ENCODE measurements at places on chromosomes 11 and 22.

GRCh38 chr11:46332568-46333393, 14.5 kb upstream of the DGKZ start:
- no peak for DNase-seq

- no peak for DNase-seq
Measured at GRCh38 chr22:50695421-50696250, 23.0 kb downstream of the SHANK3 start.

- DNase-seq: no peak
Measured at GRCh38 chr11:112000703-112001102, 24.5 kb upstream of the DLAT start.

DNA sequence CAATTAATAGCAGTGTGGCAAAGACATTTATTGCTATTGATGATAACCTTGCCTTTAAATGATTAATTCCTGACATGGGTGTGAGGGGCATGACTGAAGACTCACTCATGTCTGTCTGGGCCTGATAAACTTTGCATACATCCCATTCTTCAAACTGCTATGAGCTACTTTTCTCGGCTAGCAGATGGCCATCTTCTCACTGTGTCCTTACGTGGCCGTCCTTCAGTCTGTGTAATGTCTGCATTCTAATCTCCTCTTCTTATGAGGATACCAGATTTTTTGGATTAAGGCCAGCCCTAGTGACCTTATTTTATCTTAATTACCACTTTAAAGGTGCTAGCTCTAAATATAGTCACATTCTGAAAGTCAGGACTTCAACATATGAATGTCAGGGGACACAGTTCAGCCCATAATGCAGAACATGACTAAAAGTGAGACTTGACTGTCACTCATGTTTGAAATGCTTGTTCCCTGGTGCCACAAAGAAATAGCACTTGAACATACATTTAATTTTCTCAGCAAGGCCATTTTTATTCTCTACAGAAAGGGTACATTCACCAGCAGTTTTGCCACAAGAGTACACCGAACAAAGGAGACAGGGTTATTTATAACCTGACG, 32.3 kb downstream of the OR10A6 start:
- no peak for DNase-seq

- no peak for DNase-seq
Measured at GRCh38 chr11:64861227-64861975, 16.9 kb upstream of the CDC42BPG start.

GRCh38 chr11:103671143-103671651, 365.2 kb upstream of the DDI1 start:
- no peak for DNase-seq

DNA sequence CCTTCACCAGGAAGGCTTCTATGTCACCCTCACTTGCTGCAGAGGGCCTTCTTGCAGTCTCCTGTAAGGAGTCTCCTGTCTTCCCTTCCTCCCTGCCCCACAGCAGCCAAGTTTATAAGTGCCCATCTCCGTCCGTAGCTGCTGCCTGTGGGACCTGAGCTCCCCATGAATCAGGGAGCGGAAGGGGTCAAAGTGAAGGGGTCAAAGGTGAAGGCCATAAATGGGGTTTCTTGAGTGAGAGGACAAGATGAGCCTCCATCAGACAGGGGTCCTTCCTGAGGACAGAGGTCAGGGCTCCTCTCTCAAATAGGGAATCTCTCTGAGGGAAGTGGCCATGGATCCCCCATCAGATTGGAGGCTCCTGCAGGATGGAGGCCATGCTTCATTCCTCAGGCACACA, 44.4 kb downstream of the ARRB1 start:
- DNase-seq: no peak

- DNase-seq: no peak
Measured at GRCh38 chr11:26254378-26254777, 77.6 kb upstream of the ANO3 start.

DNA sequence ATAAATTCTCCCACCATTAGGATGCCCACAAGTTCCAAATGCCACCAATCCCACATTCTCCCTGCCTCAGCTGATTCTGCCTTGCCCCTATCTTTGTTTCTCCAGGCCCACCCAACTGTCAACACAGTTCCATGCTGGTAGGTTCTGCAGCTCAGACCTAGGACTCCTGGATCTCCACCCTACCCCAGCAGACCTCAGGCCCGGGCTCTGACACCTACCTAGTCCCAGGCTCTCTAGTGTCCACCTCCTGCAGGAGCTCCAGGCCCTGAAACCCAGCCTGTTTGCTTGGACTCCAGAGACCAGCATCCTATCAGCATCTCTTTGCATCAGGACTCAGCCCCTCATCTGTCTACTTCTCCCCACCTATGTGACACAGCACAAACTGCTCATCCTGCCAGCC, 86.5 kb downstream of the PDE2A start:
- DNase-seq: no peak

GRCh38 chr22:42811459-42811858, 45.6 kb downstream of the ARFGAP3 start:
- no peak for DNase-seq

DNA sequence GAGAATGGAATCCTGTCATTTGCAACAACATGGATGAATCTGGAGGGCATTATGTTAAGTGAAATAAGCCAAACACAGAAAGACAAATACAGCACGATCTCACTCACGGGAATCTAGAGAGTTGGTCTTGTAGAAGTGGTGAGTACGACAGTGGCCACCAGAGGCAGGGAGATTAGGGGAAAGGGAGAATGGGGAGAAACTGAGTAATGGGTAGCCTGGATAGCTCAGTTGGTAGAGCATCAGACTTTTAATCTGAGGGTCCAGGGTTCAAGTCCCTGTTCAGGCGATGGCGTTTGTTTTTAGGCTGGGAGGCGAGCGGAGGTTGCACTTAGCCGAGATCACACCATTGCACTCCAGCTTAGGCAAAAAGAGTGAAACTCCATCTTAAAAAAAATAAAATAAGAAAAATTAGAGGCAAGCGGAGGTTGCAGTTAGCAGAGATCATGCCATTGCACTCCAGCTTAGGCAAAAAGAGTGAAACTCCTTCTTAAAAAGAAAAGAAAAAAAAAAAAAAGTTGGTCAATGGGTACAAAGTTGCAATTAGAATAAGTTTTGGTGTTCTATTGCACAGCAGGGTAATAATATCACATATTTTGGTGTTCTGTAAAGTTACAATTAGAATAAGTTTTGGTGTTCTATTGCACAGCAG, 95.7 kb upstream of the UBASH3B start:
- DNase-seq: no peak

Measured in AG09319 (cell line).